RWPE2 (cell line): ENCODE measurements at places on chromosomes 3 and 15.

DNA sequence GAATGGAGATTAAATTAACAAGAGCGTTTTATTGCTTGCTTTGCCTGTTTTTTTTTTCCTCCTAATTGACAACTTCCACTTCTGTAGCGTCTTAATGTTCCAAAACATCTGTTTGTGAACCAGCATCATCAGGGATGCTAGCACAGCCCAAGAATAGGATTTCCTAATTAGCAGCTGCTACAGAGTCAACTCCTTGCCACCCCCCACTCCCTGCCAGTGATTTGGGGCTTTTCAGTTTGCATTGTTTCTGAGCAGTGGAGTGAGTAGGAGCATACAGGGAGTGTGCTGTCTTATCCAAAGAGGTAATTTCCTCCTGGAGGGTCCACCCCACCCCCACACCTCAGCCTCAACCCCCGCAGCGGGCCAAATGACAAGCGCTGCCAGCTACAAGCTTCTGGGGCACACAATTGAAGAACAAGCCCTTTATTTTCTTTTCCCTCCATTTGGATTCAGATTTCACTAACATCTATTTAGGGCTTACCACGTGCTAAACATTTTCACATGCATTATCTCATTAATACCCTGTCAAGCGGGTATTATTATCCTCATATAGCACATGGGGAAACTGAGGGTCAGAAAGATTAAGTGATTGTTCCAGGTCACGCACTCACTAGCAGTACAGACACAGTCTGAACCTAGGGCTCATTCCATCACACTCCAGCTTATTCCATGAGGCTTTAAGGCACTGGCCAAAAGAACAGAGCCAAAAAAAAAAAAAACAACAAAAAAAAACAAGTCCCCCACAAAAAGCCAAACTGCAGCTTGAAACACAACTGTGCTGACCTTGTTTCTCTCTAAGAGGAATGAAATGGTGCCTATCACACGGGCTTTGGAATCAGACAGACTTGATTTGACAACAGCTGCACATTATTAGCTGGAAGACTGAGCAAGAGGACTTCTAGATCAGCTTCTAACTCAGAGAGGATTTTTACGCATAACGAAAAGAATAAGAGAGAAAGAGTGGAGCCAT, 16.4 kb downstream of the HEG1 start:
- no peak for DNase-seq

- DNase-seq: no peak
Observed at GRCh38 chr15:50945725-50946124, 37.2 kb downstream of the AP4E1 start.

DNA sequence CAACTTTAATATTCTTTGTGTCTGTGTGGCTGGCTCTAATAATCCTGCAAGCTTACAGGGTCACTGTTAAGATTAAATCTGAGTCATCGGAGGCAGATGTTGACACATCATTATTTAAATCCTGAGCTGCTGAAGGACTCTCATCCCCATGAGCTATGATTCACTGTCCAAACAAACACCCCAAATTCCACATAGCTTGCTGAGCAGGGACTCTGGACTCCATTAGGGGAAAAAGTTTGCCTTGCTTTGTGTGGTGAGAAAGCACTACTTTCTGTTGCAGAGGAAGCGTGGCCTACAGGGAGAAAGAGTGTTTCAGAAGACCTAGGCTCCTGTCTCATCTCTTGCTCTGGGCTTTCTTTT, 213.7 kb downstream of the PDCD6IP start:
- no peak for DNase-seq

- DNase-seq: peak; percentile 98
Observed at GRCh38 chr15:78930577-78931388, 14.1 kb downstream of the CTSH start.

DNA sequence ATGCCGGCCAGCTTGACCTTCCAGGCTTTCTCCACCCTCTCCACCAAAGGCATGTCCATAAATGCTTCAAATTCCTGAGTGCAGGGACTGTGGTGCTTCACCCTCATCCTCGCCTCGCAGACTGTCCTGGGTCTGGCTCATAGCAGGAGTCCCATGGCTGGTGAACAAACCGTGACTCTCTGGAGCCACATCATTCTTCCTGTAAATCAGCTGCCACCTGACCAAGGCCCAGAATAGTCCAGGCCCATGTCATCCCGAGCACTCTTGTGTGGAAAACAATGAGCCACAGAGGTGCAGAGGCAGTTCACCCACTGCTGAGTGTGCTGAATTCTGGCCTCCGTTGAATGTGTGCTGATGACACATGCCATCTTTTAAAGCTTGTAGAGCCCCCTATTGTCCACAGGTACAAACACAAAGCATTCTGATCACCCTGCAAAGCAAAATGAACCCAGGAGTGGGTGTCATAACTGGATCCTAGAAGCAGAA, 68.6 kb downstream of the ABHD5 start:
- no peak for DNase-seq

DNA sequence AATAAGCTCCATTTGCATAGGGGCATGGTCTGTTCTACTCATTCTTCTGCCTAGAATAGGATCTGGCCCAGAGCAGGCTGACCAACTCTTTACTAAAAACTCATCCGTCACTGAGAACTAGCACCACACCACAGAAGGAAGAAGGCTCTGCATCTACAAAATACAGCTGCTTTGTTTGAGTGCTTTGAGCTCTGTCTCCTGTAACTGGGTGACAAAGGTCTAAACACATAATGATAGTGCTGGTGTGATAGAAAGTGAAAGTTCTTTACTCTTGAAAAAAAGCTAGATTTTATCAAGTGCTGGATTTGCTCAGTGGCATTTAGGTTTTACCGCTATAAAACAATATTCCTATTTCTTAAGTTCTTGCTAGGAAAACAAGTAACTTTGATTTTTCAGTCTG, 140.7 kb downstream of the FHIT start:
- no peak for DNase-seq

DNA sequence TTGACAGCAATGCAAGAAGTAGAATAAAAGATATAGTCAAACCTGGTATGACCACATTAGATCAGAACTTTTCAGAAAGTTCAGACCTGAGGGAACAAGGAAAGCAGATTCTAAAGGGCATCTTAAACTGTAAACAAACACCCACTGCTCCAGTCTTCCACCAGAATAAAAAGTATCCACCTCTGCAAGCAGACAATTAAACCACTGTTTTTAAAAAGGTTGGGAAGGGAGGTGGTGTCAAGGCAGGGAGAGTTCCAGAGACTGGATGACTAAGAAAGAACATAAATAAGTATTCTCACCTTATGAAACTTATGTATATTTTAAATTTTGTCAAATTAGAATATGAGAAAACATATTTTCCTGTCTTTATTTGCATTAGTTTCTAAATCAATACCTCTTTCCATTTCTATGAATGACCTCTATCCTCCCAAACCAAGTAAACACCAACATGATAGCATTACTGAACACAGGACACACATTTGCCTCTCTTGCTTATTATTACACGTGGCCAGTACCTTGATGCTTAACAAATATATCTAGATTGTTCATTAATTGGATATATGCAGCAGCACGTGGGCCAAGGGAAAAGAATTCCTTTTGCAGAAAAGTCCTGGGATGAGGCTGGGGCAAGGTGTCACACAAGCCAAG, 31.6 kb downstream of the PIK3CB start:
- no peak for DNase-seq

GRCh38 chr3:143119974-143120715, 574 bp downstream of the CHST2 start:
- DNase-seq: no peak

GRCh38 chr3:17972959-17973906, 230.8 kb upstream of the TBC1D5 start:
- DNase-seq: no peak

GRCh38 chr3:3177861-3178497, 1.5 kb downstream of the CRBN start:
- DNase-seq: no peak

DNA sequence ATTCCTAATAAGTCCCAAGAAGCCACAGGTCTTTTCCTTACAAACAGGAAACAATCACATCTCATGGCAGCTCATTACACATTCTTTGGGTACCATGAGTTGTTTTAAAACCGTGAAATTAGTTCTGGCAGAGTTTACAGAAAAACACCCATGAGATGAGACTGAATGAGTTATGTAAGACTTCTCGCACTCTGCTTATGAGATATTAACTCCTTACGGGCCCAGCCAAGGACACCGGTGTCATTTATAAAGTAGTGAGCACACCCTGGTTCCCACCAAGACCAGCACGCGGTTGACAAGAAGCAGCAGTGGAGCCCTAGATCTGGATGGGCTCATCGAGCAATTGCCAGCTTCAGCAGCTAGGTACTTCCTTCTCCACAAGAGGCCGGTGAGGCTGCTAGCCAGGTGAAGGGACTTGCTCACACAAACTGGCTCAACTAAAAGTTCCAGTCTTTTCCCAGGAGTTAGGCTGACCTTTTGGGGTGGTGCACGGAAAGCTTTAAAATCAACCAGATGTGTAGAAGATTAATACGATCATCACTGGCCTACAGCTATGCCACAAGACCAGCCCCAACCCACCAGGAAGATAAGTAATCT, 318.6 kb upstream of the ICE2 start:
- no peak for DNase-seq

GRCh38 chr15:83066034-83066733, 868 bp downstream of the BTBD1 start:
- DNase-seq: no peak

DNA sequence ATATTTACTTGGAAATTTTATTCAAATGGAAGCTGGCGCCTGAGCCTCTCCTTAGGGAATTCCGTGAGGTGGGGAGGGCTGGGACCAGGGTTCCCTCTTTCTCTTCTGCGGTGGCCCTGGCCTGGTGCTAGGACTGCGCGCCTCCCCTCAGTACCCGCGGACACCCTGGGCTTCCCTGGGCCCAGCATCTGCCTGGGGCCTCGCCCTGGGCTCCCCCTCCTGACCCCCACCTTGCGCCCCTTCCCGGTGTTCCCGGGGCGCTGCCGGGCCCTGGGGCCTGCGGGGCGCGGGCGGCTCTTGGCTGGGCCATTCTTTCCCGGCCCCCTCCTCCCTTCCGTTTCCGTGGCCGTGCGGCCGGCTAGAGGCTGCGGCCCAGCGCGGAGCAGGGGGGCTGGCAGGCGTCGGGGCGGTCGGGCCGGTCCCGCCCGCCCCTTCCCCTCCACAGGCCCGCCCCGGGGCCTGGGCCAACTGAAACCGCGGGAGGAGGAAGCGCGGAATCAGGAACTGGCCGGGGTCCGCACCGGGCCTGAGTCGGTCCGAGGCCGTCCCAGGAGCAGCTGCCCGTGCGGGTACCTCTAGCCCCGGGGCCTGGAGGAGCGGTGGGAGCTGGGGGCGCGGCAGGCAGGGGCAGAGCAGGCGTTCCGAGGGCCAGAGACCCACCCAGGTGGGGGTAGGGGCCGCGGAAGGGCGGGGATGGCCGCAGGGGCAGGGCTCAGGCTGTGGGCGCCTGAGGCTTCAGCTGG, at the start of gene FES:
Gene FES (plus strand): TSS at position 529 of the 743 bp plus-strand sequence. CDS start 542 bp downstream, outside the sequence.
- DNase-seq: peak; percentile 73

- DNase-seq: no peak
Observed at GRCh38 chr3:58792921-58793451, 126.4 kb upstream of the FAM3D start.

- no peak for DNase-seq
Observed at GRCh38 chr3:140394488-140395133, 283.3 kb upstream of the TRIM42 start.

- no peak for DNase-seq
Observed at GRCh38 chr15:48265135-48265534, 59.0 kb downstream of the SLC12A1 start.

DNA sequence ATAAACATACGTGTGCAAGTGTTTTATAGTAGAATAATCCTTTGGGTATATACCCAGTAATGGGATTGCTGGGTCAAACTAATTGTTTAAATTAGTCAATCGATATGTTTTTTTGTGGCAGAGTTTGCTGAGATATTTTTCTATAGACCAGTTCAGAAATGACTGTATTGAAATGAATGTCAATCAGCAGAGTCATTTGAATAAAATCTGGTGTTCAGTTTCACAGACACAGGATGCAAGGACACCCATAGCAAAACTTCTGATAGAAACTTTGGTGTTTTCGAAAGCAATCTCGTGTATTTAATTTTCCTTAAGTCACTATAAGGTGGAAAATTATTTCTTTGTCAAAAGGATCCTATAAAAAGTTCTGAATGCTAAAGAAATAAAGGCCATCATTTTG, 434.4 kb downstream of the RAP2B start:
- no peak for DNase-seq

DNA sequence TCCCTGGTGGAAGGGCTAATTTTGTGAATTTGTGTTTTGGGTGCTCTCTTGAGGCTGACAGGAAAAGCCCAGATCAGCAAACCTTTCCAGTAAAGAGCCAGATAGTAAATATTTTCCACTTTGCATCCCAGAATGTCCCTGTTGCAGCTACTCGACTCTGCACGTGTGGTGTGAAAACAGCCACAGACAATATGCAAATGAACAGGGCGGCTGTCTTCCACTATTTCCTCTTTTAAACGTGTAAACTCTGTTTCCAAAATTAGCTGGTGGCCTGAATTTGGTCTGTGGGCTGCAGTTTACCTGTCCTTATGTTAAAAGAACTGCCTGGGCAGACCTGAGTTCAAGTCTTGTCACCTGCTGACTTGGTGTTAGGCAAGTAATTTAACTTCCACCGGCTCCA, 202.7 kb downstream of the EDEM1 start:
- DNase-seq: no peak

- DNase-seq: no peak
Observed at GRCh38 chr3:103440539-103441203, 1005.9 kb downstream of the ZPLD1 start.

DNA sequence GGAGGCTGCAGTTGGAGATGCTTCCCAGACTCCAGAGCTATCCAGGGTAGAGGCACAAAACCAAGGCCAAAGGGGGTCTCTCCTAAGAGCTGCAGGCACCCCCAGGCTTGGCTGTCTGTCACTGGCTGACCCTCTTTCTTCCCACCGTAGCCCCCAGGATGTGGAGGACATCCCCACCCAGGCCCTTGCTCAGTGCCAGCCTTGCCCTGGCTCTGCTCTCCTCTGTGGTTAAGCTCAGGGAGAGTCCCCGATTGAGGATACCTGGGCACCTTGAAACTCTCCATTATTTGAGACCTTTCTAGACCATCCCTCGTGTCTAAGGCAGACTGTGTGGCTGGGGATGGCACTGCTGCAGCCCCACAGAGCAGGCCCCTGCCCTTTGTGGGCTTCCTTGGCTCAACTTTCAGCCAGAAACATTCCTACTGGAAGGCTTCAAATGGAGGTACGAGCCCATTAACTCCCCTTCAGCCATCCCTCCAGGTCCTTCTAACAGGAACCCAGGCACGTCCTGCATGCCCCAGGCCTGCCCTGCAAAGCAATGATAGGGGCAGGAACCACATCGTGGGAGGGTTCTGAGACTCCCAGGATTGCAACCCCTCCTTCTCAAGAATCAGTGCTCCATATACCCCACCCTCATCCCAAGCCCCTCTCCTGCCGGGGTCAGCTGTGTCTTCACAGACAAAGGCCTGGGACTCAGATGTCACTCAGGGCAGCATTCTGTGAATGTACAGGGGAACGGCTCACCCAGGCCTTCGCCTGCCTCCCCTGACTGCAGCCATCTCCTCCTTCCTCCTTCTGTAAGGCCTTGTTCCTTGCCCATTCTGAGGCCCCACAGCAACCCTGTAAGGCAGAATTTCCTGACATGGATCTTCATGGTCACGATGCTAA, 102.9 kb upstream of the ABHD17C start:
- peak; percentile 58 for DNase-seq

GRCh38 chr15:69015591-69015990, 1.1 kb downstream of the NOX5 start:
- DNase-seq: no peak

- no peak for DNase-seq
Observed at GRCh38 chr3:58659051-58659675, 7.4 kb downstream of the FAM3D start.
